HTR-8/SVneo (cell line): ENCODE measurements at places on chromosomes 16 and 17.
A peak's percentile ranks its signal among the peaks of the same experiment; 100 is the strongest.

DNA sequence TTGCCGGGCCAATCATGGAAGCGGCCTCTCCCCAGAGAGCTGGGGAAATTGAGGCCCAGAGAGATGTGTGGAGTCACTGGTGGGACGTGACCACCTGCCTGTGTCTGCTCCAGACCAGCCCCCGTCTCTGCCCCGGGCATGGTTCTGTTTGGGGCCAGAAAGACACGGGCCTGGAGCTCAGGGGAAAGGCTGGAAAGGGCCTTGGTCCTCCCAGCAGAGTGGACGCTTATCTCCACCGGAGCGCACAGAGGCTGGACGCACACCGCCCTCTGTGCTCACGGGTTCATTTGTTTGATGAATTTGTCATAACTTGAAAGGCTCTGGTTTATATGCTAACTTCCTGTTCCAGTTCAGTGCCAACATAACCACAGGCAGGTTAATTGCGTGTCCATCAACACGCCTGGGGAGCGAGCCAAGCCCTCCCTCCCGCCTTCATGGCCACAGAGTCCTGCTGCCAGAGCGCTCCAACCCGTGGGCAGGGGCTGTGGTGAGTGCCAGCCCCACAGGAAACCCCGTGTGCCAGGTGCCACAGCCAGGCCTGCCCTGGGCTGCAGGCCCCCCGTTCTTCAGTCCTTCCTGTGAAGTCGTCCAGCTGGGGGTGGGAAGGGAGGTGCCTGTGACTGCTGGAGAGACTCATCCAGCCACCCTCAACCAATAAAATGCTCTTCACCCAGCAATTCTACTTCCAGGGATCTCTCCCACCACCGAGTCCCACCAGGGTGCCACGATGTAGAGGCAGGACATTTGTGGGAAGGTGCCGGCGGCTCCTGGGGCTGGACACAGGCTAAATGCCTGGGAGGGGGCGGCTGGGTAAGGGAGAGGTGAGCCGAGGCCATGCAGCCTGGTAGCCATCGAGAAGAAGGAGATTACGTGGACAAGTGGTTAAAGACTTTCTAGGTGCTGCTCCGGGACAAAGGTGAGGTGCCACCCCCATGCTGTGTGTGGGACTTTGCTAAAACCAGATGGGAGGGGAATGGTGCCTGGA lies 29.4 kb upstream of the BAHCC1 start:
- DNase-seq = no peak

- DNase-seq = peak; percentile 79
Observed at GRCh38 chr16:84795329-84796053, 24.3 kb upstream of the CRISPLD2 start.

GRCh38 chr16:49281480-49281842 lies at the start of gene CBLN1:
TSS of gene CBLN1 (minus strand) at chr16:49281838. CDS start at chr16:49281465, 373 bp downstream.
- DNase-seq = no peak

GRCh38 chr17:81432941-81433340 lies 37.7 kb downstream of the BAHCC1 start:
- no peak for DNase-seq

DNA sequence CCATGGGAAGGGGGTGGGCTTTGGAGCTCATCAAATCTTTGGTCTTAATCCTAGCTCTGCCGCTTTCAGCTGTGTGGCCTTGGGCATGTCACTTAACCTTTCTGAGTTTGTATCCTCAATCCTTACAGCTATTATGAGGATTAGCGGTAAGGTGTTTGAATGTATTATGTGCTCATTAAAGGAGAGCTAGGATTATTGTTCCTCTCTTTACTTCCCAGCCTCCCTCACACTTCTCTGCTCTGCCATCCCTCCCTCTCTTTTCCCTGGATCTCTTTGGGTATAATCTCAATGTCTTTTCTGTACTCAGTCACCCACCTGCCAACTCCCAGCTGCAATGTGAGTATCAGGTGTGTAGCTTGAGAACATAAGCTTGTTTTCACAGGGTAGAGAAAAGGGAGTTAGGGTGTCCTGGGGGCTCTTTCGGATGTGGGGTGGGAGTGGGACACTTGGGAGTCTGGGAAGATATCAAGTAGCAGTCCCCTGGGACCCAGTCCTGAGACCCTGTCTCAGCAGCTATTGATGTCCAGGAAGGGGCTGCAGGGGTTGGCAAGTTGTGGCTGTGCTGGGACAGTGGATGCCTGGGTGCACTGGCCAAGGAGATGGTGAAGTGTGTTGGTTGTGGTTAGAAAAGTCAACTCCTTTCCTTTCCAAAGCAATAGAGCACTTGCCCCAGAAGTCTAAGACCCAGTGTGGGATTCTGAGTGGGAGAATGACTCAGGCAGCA lies 1.8 kb downstream of the EFNB3 start:
- no peak for DNase-seq

GRCh38 chr16:62036802-62037135 lies 531 bp upstream of the CDH8 start:
- no peak for DNase-seq

- no peak for DNase-seq
Observed at GRCh38 chr16:49472598-49472997, 99.0 kb downstream of the C16orf78 start.

- no peak for DNase-seq
Observed at GRCh38 chr16:47599512-47599911, 138.4 kb downstream of the PHKB start.

GRCh38 chr16:66487580-66488275 lies 60.6 kb downstream of the BEAN1 start:
- no peak for DNase-seq

- no peak for DNase-seq
Observed at GRCh38 chr16:78081341-78081740, 18.1 kb upstream of the WWOX start.

GRCh38 chr17:61117983-61118382 lies 281.7 kb upstream of the TBX2 start:
- DNase-seq = no peak

- no peak for DNase-seq
Observed at GRCh38 chr16:81700071-81700779, 78.9 kb upstream of the PLCG2 start.

DNA sequence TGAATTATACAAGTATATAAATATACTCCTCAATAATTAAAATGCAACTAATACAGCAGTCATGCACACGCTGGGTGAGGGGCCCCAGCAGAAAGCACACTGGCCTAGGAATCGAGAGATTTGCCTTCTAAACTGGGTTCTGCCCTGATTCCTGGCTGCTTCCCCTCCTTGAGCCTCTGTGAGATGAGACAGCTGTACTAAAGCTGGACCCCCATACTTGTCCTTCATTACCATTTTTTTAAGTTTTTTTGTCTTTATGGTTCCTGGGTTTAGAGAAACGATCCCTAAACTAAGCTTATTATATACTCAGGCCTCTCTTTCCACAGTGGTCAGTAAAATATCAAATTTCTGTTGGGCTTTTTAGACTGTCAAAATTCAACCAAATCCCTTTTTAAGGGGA lies 195.1 kb upstream of the DYNLRB2 start:
- no peak for DNase-seq

GRCh38 chr16:10182222-10183053 lies at the start of gene GRIN2A:
TSS of gene GRIN2A (minus strand) at chr16:10182428. CDS start at chr16:10180411, 2,017 bp downstream.
- DNase-seq = no peak

DNA sequence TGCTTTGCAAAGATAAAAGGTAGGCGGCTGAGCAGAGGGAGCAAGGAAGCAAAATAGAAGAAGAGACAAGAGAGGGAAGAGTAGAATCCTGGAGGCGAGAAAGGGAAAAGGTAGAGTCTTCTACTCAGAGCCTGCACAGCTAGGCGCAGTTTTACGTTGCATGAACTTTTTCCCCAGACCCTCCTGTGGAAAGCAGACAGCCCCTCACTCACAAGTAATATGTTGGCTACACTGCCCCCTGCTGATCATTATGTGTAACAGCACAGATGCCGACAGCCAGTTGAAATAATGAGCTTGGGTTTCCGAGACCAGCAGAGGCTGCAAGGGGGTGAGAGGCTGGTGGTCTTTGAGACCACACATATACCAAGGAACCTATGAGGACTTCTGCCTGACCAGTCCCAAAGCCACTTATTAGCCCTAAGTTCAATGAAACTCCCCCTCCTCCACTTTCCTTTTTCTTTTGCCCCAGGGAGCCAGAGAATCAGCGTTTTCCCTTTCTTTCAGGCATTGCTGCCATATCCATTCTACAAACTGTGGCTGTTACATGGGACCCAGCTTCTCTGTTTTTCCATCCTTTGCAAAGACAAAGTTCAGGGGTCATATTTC lies 22.5 kb upstream of the CMTR2 start:
- DNase-seq = peak; percentile 41

- peak; percentile 55 for DNase-seq
Observed at GRCh38 chr16:72878301-72879269, 169.3 kb downstream of the ZFHX3 start.

- DNase-seq = peak; percentile 30
Observed at GRCh38 chr16:80973991-80974390, 32.7 kb downstream of the CMC2 start.

GRCh38 chr17:68567035-68567434 lies 34.1 kb downstream of the FAM20A start:
- DNase-seq = no peak

DNA sequence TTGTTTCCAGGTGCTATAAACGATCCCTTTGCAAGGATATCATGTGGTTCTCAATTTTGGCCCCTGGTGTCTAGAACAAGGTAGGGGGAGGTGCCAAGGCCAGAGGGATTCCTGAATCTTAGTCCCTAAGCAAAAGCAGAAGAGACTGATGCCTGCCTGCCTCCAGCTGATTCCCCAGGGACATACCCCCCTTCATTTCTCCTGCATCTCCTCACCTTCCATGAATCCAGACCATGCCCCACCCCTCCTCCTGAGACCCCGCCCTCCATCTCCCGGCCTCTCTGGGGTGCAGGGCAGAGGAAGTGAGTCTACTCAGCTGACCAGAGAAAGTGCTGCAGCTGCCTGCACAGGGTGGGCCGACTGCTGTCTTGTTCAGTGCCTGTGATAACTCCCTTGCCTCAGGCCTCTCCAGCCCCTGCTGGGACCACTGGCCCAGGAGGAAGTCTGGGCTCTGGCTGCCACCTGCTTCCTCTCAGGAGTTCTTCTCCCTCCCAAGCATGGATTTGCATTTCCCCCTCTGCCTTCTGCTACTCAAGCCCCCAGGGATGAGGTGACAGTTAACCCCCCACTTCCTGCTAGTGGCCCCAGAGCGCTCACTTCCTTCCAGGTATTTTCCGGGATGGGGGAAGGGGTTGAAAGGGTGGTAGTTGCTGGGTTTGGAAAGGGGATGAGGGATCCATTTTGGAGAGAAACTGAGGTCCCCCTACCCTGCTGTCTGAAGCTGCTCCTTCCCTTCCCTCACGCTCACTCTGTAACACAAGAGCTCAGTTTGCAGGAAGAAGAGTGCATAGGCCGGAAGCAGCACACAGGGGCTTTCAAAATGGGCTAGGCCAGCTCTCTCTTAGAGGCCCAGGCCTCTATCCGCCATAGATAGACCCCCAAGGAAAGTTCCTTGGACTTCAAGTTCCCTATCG lies 10.5 kb upstream of the TSPOAP1 start:
- peak; percentile 84 for DNase-seq

DNA sequence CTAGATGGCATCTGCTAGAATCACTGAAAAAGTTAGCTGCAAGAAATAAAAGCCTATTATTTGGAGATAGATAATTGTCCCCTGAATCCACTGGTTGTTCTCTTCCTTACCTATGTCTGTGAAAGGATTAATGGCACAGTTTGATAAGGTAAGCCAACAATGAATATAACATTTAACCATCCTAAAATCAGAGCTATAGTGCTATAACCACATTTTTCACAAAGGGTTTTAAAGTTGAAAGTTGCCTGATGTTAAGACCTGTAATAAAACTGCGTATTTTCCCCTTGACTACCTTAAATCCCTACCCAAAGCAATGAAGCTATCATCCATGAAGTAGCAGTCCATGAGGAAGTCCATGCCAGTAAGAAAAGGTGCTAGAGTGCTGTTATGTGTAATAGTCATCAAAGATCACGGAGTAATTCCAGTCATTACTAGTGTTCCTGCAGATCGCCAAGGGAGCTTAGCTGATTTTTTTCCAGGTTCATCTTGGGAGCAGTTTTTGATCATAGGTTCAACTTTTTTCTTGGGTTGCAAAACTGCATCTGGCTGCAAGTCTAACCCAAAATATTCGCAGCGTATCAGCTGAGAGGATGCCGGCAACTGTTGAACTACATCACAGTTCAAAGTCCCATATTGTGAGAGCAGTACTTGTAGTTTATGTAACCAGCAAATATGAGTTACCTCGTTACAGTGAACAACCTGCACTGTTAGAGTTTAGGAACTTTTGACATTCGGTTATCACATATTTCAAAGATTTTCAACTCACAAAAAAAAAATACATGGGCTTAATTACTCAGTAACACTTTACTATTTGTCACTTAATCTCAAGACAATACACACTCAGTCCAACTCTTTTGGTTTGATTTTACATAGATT lies 18.2 kb upstream of the RSL1D1 start:
- no peak for DNase-seq

DNA sequence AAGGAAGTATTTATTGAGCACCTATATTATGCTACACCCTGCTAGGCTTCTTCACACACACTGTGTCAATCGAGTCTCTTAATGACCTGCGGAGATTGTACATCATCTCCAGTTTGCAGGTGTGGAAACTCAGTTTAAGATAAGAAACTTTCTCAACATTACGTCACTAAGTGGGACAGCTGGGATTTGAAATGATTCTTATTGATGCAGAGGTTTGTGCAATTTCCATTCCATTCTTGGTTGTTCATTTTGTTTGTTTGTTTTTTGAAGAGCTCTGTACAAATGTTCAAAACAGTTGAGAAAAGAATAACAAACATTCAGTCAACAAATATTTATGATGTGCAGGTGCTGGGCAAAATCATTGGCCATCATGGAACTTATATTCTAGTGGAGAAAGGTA lies 84.8 kb downstream of the MAP2K6 start:
- no peak for DNase-seq

DNA sequence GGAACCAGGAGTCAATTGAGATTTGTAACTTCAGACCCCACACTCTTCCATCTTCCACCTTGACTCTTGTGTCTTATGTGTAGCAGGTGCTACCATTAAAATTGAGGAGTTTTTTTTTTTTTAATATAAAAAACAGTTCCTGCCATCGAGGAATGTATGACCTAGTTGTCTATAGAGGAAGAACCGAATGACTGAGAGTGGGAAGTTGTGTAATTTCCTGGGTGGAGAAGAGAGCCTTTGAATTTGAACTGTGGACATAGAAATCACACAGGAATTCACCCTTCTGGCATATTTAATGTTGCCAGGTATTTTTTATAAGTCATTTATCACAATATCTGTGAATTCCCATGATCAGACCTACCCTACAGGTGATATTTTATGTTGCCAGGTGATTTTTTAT lies 22.0 kb downstream of the SP2 start:
- no peak for DNase-seq

DNA sequence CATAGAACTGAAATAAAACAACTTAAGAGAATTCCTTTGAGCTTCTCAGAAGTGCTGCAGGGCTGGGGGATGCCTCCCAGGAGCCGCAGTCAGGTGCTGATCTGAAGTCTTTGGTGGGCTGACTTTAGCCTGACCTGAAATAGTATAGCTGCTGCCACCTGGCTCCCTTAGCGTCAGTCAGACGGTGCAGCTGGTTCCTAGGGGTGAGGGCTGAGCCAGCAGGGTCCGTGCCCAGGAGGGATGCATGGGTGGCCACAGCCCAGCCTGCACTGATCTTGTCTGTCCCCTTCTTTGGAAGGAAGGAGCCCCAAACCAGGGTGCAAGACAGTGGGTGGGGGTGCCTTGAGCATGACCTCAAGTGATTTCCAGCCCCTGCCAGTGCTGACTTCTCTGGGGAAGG lies 11.5 kb downstream of the MAPT start:
- no peak for DNase-seq
